Stimulated activated CD4-positive, alpha-beta T cell treated with anti-CD3 and anti-CD28 coated beads, Interleukin-1b, Interleukin-23, amount 100 ng/mL, for 1 hour (primary cell): ENCODE measurements at places on chromosomes 5 and 9.

GRCh38 chr5:181207214-181207959 lies 2.4 kb upstream of the TRIM7 start:
- DNase-seq, result no peak

- no peak for DNase-seq
Observed at GRCh38 chr5:32771037-32771436, 59.9 kb downstream of the NPR3 start.

DNA sequence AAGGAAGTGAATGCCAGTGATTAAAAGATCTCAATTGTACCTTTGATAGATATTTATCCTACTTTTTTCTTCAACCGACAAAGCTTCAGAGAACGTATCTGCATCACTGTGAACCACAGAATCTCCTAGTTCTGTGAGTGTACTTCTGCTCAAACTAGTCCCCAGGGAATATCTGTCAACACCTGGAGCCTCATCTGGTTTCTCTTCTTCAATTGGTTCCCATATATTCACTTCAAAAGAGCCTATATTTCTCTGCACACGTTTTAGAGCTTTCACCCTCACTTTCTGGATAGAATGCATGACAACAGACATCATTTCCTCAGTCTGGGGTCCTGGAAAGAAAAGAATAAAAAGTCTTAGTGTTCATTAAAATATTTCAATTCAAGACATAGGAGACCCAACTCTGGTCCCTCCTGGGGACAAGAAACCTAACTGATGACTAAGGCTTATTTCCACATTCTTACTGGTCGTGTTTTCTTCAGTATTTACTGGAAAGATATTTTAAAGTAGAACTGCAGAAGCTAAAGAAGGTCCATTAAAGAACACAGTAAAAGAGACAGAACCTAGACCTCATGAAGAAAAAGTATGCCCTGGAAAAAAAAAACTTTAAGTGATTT lies 64.3 kb downstream of the CPLANE1 start:
- DNase-seq, result no peak

DNA sequence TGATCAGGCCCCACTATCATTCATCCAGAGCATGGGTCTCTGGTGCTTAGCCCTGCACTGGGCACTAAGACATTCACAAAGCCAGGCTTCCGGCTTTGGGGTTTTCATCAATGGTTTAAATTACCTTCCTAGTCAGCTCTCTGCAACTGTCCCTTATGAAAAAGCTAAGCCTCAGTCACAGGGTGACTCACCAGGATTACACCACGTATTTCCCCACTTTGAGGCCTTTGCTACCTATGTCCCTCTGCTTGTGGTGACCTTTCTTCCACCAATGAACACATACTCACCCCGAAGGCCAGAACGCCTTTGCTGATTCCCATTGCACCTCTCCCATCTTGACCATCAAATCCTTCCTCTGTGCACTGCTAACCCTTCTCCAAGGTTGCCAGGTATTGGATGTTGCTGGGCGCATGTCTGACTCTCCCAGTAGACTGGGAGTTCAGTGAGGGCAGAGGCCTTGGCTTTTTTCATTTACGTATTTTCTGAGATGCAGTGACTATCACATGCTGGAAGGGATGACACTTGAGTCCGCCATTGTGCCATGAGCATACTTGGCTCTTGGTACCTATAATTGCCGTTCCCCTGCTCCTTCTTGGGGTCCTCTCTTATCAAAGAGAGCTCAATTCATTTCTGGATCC lies 58.7 kb upstream of the TNFSF8 start:
- no peak for DNase-seq

- DNase-seq, result no peak
Observed at GRCh38 chr5:152642880-152643279, 237.8 kb upstream of the NMUR2 start.

DNA sequence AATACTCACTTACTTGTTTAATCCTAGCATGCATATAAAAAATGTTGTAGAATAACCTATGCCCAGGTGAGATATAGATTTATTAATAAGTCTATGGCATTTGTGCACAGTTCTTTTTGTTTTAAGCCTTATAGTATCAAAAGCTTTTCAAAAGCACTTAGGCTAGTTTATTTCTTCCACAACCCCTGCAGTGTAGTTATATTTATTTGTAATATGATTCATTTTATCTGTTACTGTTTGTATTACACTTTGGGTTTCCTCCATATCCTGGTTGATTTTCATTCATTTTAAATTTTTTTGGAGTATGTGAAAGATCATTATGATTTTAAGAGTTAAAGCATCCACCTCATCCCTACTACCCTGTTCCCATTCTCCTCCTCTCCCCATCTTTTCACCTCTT lies 18.8 kb upstream of the ARHGEF28 start:
- no peak for DNase-seq

GRCh38 chr9:76363032-76363395 lies 31.2 kb downstream of the RFK start:
- no peak for DNase-seq

- no peak for DNase-seq
Observed at GRCh38 chr5:40410964-40411635, 268.6 kb upstream of the PTGER4 start.

DNA sequence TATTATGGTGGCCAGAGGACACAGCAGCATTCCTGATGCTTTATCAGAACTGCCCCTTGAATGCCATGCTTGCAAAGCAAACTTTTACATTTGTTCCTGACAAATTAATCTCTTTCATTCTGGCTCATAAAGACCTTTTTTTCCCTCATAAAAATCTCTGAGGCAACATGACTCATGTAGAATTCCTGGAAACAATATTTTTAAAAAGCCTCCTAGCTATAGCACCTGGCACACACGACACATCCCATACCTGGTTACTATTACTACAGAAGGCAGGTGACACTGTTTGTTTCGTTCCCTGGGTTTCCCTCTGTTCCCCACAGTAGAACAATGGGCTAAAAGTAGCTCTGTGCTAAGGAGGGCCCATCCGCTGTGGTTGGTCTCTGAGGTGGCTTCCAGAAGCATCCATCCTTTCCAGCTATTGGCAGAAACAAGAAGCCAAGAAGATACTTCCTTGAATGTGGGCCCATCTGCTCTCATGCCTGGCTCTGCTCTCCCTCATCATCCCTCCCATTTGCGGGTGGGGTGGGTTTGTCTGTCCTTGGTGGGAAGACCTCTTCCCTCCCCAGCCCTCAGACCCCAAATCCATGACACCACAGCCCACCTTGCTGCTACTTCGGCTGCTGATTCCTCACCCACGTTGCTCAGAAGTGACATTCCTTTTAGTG lies 59.1 kb downstream of the GALNT12 start:
- no peak for DNase-seq

GRCh38 chr5:34496701-34497469 lies 159.2 kb upstream of the RAI14 start:
- DNase-seq, result no peak

DNA sequence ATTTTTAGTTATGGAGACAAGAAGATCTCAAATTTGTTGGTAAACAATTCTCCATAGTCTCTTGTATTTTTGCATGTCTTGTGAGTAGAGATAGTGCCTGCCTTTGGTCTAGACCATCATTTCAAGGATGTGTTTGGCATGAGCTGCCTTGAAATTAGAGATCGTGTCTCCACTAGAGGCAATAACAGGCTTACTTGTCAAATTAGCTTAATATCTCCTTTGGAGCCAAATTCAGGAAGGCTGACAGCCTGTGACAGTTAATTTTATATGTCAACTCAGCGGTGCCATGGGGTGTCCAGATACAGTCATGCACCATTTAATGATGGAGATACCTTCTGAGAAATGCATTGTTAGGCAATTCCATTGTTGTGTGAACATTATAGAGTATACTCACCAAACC lies 24.8 kb upstream of the PRDM9 start:
- DNase-seq, result no peak

GRCh38 chr5:145347026-145347616 lies 488.0 kb downstream of the PRELID2 start:
- no peak for DNase-seq

GRCh38 chr5:146909255-146910068 lies 30.9 kb upstream of the PPP2R2B start:
- DNase-seq, result no peak

GRCh38 chr5:143196601-143197259 lies 206.8 kb downstream of the NR3C1 start:
- no peak for DNase-seq

DNA sequence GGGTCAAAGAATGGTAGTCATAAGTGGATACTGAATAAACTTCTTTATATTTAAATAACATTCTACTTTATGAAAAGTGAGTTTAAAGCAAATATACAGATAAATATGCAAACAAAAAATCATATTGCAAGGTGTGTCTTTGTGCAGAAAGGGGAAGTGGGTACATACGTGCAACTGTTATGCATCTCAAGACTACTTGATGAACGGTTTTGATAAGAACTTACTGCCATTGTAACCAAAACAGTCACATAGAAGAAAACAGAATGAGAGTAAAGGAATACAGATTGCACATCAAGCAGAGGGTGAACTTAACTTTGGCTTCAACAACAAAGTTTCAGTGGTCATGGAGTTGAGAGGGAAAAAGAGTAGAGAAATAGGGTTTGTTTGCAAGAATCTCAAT lies 9.9 kb downstream of the CAMK4 start:
- no peak for DNase-seq

DNA sequence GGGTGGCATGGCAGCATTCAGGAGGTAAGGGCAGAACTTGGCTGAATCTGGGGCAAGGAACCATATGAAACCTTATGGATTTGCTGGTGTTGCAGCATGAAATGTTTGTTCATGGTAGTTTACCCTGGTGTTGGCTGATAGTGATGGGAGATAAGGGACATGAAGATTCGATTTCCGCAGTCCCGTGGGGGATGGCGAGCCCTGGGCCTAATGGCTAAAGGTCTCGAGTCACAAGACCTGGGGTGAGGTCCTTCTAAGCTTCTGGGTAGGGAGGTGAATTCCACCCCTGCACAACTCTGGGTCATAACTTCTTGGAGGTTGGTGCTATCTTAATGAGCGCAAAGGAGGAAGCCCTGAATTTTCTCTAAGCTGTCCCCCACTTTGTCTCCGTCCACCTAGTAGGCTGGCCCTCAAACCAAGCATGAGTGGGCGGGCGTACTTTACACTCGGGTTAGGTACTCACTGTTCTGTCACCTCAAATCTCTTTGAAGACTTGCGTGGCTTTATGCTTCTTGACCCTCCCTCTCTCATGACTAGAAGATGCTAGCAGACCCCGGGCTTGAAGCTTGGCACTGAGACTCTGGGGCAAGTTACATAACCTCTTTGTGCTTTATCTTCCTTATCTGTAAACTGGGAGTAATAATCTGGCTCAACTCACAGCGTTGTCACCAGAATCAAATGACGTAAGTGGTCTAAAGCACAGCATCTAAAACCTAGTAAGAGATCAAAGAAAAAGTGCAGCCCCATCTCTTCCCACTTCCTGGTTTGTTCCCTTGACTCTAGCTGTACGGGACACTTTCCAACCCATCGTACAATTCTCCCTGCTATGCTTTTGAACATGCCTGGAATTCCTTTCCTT lies 72.5 kb downstream of the BASP1 start:
- no peak for DNase-seq
